ENCODE measurements at places on chromosomes 6 and 20.

- DNase-seq, result no peak
Measured at GRCh38 chr20:10555865-10556308, 117.9 kb downstream of the JAG1 start.

DNA sequence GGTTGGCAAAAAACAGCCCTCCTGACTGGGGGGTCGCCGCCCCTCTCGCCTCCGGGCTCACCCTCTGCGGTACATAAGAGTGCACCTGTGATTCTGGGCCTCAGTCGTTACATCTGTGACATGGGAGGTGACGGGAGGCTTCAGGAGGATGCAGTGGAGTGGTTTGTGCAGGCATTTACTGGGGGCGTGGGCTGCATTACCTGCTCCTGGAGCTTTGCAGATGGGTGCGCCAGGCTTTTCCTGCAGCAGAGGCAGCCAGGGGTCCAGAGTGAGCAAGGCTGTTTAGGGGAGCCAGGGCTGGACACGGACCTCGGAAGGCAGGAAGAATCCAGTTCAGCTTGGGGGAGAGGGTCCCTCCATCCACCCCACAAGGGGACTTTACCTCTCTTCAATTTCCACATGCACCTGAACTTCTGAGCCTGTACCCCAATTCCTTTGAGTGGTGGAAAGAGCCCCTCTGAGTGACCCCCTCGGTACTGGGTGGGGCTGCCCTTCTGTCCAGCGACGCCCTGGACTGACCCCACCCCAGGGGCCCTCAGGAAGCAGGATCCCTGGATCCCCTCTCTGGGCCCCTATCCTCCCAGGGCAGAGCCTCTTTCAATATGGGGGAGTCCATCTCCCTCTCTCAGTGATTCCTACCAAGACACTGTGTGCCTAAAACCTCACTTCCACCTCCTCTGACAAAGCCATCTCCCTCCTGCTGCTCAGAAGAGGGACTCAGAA lies 134.0 kb downstream of the TAF4 start:
- DNase-seq, result no peak

DNA sequence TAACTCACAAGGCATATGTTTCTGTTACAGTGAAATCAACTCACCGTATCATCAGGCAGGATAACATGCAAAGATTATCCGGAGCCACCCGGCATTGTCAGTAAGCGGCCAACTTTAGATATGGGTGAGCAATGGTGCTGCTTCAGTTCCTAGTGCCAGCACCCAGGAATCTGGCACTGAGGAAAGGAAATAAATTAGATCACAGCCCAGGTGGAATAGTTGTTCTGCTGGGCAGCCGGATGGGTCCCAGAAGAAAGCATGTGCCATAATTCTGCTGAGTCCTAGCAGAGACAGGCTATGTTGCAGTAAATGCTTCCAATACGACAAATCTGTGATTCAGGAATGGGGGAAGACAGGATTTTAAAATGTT lies 183.6 kb upstream of the SPTLC3 start:
- DNase-seq, result no peak

GRCh38 chr6:99285881-99286280 lies 63.6 kb downstream of the FAXC start:
- DNase-seq, result no peak

GRCh38 chr20:36658300-36658699 lies 12.3 kb upstream of the SLA2 start:
- no peak for DNase-seq

DNA sequence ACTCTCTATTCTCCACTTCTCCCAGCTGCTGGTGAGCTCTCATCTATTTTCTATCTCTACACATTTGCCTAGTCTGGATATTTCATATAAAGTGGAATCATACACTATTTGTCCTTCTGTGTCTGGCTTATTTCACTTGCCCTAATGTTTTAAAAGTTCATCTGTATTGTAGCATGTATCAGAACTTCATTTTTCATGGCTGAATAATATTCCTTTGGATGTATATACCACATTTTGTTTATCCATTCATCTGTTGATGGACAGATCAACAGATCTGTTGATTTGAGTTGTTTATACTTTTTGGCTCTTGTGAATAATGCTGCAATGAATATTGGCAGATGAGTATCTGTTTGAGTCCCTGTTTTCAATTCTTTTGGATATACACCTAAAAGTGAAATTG lies 49.6 kb downstream of the NHLRC1 start:
- no peak for DNase-seq

- DNase-seq, result no peak
Measured at GRCh38 chr20:34030456-34030855, 36.7 kb downstream of the RALY start.

DNA sequence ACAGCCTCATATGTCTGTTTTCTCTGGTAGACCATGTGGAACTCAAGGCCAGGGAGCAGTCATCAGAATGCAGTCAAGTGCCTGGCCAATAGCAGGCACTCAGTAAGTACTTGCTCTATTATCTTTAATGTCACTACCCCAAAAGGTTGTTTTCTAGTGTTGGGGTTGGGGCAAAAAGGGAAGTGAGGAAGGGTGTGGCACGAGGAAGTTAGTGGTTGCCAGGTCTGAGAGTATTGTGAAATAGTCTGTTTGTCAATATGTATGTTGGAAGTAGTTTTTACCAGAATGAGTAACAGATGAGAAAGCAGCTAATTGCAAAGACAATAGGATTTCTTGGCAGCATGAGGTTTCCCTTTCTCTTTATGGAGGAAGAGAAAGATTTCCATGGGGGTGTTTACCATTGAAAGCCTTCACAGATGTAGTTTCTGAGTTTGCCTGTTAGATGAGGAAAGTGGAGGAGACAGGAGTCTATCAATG lies 59.5 kb upstream of the ARMH2 start:
- DNase-seq, result no peak

- peak; percentile 1 for DNase-seq
Measured at GRCh38 chr6:166005944-166006899, 161.4 kb downstream of the TBXT start.

DNA sequence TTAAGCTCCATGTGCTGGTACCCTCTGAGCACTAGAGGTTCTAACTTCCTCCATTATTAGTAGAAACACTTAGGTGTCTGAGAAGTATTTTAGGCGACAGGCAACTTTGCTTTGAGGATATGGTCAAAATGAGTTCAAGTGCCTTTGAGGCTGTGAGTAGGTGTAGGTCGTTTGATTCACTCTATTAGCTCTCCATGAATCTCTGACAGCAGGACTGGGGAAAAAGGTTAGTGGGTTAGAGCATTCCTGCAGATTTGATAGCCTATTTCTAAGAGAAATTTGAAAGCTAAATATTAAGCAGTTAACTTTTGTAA lies 45.9 kb downstream of the IGF2R start:
- DNase-seq, result no peak

GRCh38 chr20:59837623-59838394 lies 95.6 kb downstream of the SYCP2 start:
- no peak for DNase-seq

DNA sequence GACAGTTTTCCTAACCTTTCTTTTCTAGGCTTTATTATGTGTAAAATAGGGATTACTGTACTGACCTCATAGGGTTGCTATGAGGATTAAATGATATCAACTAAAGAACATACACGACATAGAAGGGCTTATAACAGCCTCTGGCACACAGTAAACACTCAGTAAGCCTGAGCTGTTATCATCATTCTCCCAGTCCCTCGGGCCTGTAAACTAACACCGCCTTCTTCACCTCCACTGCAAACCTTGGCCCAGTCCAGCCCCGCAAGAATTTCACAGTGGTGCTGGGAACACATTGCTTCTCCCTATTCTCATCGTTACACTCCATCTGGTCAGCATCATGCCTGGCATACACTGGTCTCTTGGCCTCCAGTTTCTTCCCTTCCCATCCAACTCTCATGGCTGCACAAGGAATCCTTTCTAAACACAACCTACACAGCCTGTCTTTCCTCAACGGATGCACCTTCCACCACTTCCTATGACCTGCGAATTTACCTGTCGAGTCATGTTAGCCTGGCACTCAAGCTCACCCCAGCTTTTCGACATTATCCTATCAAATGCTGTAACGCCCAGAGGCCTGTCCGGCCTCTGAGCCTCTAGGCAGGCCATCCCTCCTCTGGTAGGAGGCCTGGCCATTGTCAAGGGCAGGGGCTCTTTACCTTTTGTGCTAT lies 92.1 kb downstream of the FYN start:
- DNase-seq, result no peak
